Heart right ventricle (tissue), 16 donors: ENCODE measurements at places on chromosomes 12 and 14. TPM values are rescaled to one million over a fixed set of nuclear protein-coding genes. Genes with fewer than 3 reads are reported as not detected.

PGF gene
- 2.1 TPM for total RNA-seq

TC2N gene
- 2.6 TPM for total RNA-seq

SERPINA12 gene
- total RNA-seq, result not detected

SLC10A1 gene
- not detected for total RNA-seq

TTC8 gene
- 14.0 TPM for total RNA-seq

DENND5B gene
- 49.6 TPM for total RNA-seq

TAS2R8 gene
- total RNA-seq, result not detected

SIVA1 gene
- 69.6 TPM for total RNA-seq

ADAM21 gene
- not detected for total RNA-seq

GARIN6 gene
- not detected for total RNA-seq

LMNTD1 gene
- not detected for total RNA-seq

NTN4 gene
- total RNA-seq, result 54.7 TPM

WBP11 gene
- total RNA-seq, result 50.9 TPM

LRRC43 gene
- total RNA-seq, result 1.4 TPM

ACVR1B gene
- 12.1 TPM for total RNA-seq

TPPP2 gene
- total RNA-seq, result 3.2 TPM

TAS2R42 gene
- total RNA-seq, result not detected

SERPINA1 gene
- 3.0 TPM for total RNA-seq

GATC gene
- total RNA-seq, result 10.2 TPM

COL2A1 gene
- total RNA-seq, result not detected

ANKRD33 gene
- total RNA-seq, result not detected

SLC38A2 gene
- 190 TPM for total RNA-seq

LRP1-AS gene
- not detected for total RNA-seq

C12orf54 gene
- total RNA-seq, result not detected

TAS2R30 gene
- 0.64 TPM for total RNA-seq

MAP3K12 gene
- total RNA-seq, result 3.5 TPM
